Activated T-cell treated with anti-CD3 and anti-CD28 coated beads for 48 hours (primary cell): ENCODE measurements at places on chromosomes 3 and 15.

DNA sequence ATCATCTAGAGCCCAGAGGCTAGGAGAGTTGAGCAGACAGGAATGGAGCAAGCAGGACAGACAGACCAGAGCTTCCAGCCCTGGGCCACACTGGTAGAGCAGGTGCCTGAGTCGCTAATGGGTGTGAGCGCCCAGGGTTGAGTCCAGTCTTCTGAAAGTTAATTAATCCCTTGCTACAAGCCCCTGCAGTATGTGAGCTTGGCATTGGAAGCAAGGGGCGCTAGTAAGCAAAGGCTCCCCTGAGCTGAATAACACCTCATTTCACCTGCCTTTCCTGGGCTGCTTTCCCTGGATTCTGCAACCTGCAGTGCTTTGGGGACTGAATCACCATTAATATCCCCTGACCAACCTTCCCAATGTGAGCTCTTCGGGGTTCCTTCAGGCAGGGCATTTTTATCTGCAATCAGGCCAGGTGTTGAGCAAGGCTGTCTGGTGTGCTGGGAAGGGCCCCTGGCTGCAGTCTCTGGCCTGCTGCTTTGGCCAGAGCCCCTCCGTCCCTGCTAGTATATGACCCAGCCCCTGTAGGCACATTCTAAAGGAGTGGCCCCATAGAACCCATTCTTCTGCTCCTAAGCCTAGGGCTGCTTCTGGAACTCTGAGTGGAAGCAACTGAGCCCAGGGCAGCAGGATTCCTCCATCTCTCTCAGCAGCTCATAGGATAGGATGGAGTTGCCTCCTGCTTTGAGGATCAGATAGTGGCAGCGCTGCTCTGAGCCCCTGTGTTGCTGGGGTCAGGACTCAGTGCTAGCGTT lies 45.1 kb upstream of the EPHB1 start:
- no peak for DNase-seq

- no peak for DNase-seq
Observed at GRCh38 chr15:69861331-69862171, 236.2 kb downstream of the TLE3 start.

- DNase-seq: no peak
Observed at GRCh38 chr3:111227216-111227615, 155.6 kb downstream of the NECTIN3 start.

DNA sequence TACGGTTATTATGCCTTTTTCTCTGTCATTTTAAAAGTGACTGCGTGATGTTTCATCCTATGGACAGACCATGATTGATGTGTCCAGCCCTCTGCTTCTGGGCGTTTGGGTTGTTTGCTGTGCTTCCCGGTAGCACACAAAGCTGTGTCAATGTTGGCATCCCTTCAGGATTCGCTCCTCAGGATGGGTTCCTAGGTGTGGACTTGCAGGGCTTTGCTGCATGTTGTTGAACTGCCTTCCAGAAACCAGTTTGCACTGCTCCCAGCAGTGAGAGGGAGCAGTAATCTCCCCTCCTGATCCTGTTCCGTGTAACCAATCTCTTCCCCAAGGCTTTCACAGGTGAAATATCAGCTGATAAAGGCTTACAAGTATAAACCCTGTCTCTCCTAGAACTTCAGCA lies 787 bp downstream of the TRPM1 start:
- no peak for DNase-seq

- DNase-seq: peak; percentile 1
Observed at GRCh38 chr3:124034016-124034843, 42.3 kb upstream of the ROPN1 start.

DNA sequence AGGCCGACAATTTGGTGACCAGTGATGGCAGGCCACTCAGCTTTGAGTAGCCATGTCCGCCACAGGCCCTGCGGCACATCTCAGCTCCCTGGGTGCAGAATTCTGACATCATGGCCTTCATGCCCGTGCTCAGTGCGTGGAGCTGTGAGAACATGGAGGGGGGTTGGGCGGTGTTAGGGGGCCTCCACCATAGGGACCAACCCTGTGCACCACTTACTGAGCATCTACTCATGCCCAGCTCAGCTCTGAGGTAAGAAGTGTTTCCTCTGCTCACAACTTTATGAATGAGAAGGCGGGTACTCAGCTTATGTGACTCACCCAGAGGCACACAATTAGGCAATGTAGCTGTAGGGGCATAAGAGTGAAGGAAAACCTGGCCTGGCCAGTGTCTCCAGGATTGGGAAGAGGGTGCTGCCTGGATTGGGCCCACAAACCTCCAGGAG lies 10.5 kb downstream of the ACOX2 start:
- no peak for DNase-seq

GRCh38 chr15:37260255-37260654 lies 159.9 kb upstream of the MEIS2 start:
- no peak for DNase-seq

GRCh38 chr3:89841041-89841440 lies 733.6 kb downstream of the EPHA3 start:
- no peak for DNase-seq

DNA sequence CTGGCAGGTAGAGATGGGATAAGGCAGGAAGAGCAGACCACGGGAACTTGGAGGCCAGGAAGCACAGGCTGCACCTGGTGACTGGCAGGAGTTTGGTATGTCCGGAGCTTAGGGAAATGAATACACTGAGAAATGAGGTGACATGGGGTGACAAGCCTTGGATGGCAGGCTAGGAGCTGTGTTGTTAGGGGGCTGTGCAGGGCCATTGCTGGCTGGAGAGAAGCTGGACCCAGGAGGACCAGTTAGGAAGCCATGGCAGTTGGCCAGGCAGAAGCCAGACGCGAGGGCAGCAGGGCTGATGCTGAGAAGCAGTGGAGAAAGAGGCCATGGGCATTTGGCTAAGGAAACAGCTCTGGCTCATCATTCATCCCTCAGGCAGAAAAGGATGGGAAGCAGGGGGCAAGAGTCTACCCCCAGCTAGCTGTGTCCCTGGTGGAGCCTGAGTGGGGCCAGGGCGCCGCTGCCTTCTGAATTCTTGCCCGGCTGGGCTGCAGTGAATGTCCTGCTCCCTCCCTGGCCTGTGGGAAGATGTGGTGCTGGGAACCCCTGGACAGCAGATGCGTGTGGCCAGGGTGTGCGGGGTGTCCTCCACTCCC lies 255.8 kb downstream of the FAM43A start:
- no peak for DNase-seq
